ENCODE measurements at places on chromosomes 13 and 19.

GRCh38 chr13:97307882-97308624, 85.9 kb downstream of the MBNL2 start:
- DNase-seq: no peak
- no peaks in the 10 kb centered on the region for H3K36me3 ChIP-seq
- no peak overlapping the region for H3K27ac ChIP-seq
- no peak overlapping the region for H3K4me3 ChIP-seq

DNA sequence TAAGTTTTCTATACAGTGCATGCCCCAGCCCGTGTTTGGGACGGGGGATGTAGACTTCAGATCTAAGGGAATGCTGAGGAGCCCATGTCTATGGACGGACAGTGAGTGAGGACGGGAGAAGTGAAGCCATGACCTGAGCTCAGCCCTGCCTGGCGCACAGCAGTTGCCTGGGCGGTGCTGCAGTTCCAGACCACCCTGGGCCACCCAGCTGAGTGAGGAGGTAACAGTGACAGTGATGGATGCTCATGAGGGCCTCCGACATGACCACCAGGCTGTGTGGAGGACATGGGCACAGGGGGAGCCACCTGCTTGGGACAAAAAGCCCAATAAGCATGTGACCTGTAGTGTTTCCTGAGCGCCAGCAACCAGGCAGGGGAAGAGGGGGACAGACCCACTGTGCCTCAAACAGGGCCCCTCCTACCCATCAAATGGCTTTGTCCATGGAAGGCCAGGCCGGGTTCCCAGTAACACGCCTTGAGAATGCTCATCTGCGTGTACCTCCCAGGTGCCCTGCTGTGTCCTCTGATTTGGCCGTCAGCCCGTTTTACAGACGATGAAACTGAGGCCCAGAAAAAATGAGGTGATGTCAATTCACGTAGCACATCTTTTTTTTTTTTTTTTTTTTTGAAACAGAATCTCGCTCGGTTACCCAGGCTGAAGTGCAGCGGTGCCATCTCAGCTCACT, 22.6 kb downstream of the NOSIP start:
- H3K27ac ChIP-seq: no peak overlapping the region
- peaks cover 12% of the 10 kb centered on the region for H3K36me3 ChIP-seq
- H3K4me3 ChIP-seq: no peak overlapping the region
- DNase-seq: no peak
- no peaks in the 10 kb centered on the region for H3K27me3 ChIP-seq

GRCh38 chr19:5478925-5479588, 23.8 kb downstream of the ZNRF4 start:
- no peaks in the 10 kb centered on the region for H3K4me1 ChIP-seq
- no peak for DNase-seq
- H3K4me3 ChIP-seq: no peak overlapping the region
- H3K27me3 ChIP-seq: no peaks in the 10 kb centered on the region
- no peak overlapping the region for H3K27ac ChIP-seq
- H3K36me3 ChIP-seq: no peaks in the 10 kb centered on the region

DNA sequence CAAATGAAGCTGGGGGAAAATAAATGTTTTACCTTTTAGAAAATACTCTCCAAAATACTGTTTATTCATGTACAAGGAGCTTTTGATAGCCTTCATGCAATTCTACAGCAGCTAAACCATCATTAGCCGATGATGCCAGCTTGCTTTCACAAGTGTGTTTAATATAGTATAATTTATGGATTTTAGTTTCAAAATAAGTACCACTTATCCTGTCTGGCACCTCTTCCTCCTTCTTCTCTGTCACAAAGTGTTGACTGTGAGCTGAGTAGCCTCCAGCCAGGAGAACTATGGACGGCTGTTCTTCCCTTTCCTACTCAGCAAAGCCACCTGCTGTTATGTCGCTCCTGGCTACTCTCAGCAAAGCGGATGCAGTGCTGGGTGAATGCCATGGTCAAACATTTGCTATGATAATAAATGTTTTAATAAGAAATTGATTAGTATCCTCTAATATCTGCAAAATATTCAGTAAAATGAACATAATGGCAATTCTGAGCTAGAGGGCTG, 238.2 kb downstream of the LIG4 start:
- no peak overlapping the region for H3K27ac ChIP-seq
- no peaks in the 10 kb centered on the region for H3K36me3 ChIP-seq
- no peak overlapping the region for H3K4me3 ChIP-seq
- no peak for DNase-seq
- H3K4me1 ChIP-seq: no peaks in the 10 kb centered on the region
- H3K27me3 ChIP-seq: no peaks in the 10 kb centered on the region

- no peaks in the 10 kb centered on the region for H3K36me3 ChIP-seq
- no peak overlapping the region for H3K27ac ChIP-seq
- no peaks in the 10 kb centered on the region for H3K4me1 ChIP-seq
These were observed 6.3 kb upstream of the ZNF69 start for GRCh38 chr19:11881151-11881800.

DNA sequence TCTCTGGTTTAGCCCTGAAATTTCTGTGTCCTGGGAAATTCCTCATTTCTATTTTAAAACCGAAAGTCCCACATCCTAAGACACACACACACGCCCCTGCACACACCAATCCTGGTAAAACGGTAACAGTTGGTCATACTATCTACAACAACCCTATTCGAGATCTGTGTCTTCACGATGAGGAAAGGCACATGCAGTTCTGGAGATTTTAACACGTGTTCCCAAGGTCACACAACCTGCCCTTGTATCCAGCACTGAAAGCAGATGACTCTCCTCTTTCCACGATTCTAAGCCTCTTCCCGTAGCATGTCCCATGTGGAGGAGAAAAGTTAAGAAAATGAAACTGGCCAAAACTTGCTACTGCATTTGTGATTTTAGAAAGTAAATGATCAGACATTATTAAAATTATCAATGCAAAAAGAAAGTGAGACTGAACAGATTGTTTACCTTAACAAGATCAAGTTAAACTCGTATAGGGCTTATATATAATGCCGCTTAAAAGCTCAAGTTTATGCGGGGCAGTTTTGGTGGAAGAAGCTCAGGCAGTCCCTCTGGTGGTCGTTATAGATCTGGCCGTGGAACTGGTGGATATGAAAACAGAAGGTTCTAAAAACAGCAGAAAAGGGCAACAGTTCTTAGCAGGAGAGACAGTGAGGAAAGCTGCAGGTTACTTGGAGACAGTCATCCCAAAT, 32.7 kb downstream of the VSTM1 start:
- no peaks in the 10 kb centered on the region for H3K36me3 ChIP-seq
- no peak for DNase-seq
- peaks cover 3% of the 10 kb centered on the region for H3K4me1 ChIP-seq
- H3K4me3 ChIP-seq: no peak overlapping the region
- no peak overlapping the region for H3K27ac ChIP-seq

DNA sequence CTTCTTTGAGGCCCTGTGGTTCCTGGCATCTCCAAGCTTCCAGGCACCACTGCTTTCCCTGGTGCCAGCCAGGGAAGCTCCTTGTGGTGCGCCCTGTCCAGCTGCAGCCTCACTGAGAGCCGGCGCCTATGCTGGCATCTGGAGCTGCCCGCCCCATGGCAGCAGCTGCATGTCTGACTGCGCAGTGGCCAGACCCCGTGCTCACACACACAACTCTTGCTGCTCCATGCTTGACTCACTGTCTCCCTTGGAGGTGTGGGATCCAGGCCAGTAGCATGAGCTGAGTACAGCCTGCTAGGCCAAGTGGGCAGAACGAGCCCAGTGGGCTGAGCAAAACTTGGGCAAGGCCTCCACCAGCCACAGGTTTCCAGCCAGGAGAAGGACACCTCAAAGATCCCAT, 11.5 kb upstream of the SUPT20H start:
- H3K4me3 ChIP-seq: no peak overlapping the region
- DNase-seq: no peak
- H3K4me1 ChIP-seq: no peaks in the 10 kb centered on the region
- H3K27me3 ChIP-seq: no peaks in the 10 kb centered on the region
- no peaks in the 10 kb centered on the region for H3K36me3 ChIP-seq

DNA sequence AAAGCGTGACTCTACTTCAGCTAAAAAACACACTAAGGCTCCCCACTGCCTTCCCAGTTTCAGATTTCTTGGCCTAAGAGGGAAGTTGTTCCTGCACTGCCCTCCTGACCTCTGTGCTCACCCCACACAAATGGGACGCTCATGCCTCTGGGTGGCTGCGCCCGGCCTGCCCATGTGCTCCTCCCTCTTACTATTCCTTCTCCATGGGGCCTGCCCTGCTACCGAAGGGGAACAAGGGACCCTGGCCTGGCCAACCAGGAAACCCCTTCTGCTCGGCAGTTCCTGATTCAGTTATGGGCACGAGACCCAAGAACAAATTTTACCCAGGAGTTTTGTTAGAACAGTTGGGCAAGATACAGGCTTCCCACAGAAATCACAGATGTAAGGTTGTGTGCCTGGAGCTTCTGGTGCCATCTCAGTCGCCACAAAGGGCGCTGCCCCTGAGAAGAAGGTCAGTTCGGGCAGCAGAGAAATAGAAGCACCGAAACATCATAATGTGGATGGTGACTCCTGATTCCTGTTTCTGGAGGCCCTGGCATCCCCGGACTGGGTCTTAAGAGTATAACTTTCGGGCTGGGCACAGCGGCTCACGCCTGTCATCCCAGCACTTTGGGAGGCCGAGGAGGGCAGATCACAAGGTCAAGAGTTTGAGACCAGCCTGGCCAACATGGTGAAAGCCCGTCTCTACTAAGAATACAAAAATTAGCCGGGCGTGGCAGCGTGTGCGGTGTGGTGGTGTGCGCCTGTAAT, 5.4 kb upstream of the PLPP2 start:
- H3K36me3 ChIP-seq: no peaks in the 10 kb centered on the region
- peaks cover 3% of the 10 kb centered on the region for H3K4me1 ChIP-seq
- H3K27ac ChIP-seq: no peak overlapping the region
- H3K4me3 ChIP-seq: no peak overlapping the region
- DNase-seq: no peak
- no peaks in the 10 kb centered on the region for H3K27me3 ChIP-seq

GRCh38 chr19:42115219-42115618, 17.0 kb downstream of the POU2F2 start:
- no peaks in the 10 kb centered on the region for H3K36me3 ChIP-seq
- H3K4me3 ChIP-seq: no peak overlapping the region
- H3K27ac ChIP-seq: no peak overlapping the region
- no peaks in the 10 kb centered on the region for H3K27me3 ChIP-seq
- H3K4me1 ChIP-seq: peaks cover 3% of the 10 kb centered on the region

DNA sequence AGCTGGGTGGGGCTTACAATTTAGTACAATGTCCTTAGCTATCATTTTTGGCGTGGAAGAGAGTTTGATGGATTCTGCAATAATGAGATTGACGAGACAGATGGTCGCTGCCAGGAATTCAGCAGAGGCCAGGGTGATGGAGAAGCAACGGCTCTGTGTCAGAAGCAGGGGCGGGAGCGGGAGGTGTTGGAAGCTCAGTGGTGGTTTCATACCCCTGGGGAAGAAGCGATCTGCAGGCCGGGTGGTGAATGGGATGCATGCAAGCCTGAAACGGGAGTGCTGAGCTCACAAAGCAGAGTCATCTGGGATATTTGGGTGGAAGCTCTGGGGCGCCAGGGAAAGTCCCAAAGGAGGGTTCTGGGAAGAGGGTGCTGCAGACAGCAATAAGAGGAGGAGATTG, 370.8 kb downstream of the ZNF536 start:
- no peak overlapping the region for H3K4me3 ChIP-seq
- no peaks in the 10 kb centered on the region for H3K27me3 ChIP-seq
- DNase-seq: no peak
- no peaks in the 10 kb centered on the region for H3K4me1 ChIP-seq

DNA sequence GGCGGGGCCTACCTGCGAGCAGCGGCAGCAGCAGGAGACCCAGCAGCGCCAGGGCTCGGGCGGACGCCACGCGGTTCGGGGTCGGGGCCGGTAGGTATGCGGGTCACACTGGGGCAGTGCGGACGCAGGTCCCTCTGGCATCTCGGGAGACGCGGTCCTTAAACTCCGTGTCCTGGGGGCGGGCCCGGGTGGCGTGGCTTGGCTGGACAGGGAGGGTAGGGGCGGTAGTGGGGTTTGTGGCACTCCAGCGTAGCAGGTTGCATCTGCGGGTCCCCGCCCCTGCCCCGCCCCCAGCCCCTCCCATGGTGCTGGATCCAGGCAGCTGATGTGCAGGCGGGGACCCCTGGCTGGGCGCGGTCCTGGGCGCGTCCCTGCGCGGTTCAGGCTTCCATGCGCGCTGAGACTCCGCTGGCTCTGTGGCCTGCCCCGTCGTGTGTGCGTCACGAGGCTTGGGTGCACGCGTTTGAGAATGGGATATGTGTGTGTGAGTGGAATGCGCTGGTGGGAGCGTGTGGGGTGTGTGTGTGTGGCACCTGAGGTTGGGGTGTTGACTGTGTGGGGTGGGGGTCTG, 96.1 kb downstream of the WTIP start:
- no peaks in the 10 kb centered on the region for H3K27me3 ChIP-seq
- H3K27ac ChIP-seq: no peak overlapping the region
- H3K36me3 ChIP-seq: no peaks in the 10 kb centered on the region
- H3K4me3 ChIP-seq: no peak overlapping the region
- no peaks in the 10 kb centered on the region for H3K4me1 ChIP-seq

DNA sequence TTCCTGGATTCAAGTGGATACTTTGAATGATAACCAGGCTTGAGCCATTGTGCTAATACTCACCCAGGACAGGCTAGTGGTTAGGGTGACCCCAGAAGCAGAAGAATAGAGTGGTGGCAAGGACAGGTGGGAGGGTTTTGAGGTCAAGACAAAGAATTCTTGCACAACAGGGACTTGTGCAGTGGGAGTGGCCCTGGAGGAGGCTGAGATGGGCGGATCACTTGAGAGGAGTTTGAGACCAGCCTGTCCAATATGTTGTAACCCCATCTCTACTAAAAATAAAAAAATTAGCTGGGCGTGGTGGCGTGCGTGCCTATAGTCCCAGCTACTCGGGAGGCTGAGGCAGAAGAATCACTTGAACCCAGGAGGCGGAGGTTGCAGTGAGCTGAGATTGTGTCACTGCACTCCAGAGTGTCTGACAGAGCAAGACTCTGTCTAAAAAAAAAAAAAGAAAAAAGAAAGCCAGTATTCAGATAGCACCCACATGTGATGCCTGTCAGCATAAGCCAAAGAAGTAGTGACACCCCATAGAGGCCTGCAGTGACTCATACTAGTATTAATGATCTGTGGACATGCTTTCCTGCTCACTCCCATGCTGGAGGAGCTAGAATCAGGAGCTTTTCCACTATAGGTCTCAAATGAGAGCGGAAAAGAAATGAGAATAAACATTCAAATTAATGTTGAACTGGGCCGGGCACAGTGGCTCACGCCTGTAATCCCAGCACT, 78.7 kb downstream of the RNF17 start:
- H3K4me1 ChIP-seq: no peaks in the 10 kb centered on the region
- H3K4me3 ChIP-seq: no peak overlapping the region
- H3K27me3 ChIP-seq: no peaks in the 10 kb centered on the region
- no peaks in the 10 kb centered on the region for H3K36me3 ChIP-seq
- H3K27ac ChIP-seq: no peak overlapping the region

DNA sequence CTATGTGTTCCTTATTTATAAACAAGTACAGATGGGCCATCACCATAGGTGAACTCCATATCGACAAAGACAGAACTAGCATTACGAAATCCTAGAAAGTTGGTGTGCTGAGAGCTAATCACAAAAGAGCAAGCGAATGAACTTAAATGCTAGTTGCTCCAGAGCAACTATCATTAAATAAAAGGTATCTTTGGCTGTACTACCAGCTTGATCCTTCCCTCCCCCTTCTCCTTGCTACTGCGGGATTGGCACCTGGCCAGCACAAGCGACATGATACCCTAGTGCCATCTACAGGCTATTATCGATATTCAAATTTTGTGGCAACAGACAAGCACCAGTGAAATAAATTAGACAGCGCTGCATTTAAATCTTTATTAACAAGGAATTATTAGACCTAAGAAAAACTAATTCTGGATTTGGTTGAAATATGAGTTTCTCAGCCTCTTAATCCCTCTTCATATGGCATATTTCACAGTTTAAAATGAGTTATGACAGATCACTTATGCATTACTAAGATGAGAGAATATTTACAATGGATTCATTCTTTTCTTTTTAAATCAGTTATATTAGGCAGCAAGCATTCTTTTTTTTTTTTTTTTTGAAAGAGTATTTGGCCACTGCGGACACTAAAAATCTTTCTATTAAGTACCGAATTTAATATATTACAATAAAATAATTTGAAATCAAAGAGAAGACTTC, 5.8 kb downstream of the PCDH9 start:
- H3K36me3 ChIP-seq: no peaks in the 10 kb centered on the region
